ENCODE measurements at places on chromosomes 7 and 10.

DNA sequence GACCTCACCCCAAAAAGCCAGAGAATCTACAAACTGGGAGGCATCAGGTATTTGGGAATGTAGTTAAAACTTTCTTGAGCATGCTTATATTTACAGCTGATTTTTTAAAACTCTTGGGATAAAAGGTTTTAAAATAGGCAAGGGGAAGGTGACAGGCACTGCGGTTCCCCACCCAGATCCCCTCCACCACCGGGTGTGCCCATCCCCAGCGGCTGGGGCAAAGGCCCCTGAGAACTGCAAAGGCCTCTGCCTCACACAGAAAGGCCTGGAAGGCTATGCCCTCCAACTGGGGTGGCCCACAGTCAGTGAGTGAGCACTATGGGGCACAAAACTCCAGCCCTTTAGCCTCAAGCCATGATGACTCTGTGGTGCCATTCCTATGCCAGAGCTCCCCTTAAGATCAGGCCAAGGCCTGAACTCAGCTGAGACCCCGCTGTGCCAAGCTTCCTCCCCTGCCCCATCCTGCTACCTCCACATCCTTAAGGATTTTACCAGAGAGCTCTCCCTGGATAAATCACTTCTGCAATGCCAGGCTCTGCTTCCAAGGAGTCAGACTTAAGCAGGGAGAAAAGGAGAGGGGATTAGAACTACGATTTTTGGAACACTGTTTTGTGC is 299.1 kb downstream of the GRID1 start:
- no peak for DNase-seq

DNA sequence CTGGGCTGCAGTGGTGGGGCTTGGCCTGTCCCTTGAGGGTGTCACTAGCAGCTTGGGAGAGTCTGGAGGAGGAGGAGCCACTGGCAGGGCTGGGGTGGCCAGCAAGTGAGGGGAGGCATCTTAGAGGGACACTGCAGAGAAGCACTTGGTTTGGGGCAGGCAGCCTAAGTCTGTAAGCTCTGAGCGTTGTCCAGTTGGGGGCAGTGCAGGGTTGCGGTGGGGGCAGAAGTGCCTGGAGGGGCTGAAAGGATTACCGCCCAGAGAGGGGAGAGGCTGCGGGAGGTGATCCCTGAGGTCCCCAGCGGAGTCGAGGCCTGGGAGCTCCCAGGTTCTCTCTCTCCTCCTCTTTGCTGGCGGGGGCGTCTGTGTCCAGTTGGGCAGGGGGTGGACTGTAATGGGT is 7.4 kb downstream of the ADCYAP1R1 start:
- no peak for DNase-seq

DNA sequence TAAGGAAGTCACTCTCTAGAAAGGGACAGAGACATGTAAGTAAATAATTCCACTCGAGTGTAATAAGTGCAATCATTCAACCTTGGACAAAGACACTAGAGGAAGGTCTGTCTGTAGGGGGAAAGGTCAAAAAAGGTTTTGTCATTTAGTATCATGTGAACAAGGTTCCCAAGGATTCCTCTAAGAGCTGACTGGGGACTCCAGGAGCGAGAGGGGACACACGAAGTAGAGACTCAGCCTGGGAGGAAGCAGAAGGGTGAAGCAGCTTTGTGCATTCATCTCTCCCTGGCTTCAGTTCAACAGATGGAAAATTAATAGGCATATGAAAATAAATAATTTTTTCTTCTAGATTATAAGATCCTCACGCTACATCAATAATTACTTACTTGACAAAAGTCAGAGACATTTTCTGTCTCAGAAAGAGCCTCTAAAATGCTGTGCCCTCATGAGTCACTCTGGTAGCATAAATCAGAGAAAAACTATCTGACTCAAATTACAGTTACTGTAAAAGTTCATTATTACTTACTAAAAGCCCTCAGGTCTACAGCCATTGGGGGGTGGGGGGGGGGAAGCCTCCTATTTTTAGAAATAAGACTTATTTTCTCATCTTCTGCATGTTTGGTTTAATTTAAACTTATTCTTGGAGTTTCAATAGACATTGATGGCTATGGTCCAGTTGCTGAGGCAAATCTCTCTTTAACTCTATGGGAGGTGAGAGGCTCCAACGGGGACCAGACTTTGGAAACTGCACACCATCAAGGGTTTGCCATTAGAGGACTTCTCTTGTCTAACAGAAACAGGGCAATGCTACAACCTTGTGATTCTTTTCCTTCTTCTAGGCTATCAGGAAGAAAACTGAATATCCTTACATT is 275.1 kb upstream of the KLF14 start:
- no peak for DNase-seq

DNA sequence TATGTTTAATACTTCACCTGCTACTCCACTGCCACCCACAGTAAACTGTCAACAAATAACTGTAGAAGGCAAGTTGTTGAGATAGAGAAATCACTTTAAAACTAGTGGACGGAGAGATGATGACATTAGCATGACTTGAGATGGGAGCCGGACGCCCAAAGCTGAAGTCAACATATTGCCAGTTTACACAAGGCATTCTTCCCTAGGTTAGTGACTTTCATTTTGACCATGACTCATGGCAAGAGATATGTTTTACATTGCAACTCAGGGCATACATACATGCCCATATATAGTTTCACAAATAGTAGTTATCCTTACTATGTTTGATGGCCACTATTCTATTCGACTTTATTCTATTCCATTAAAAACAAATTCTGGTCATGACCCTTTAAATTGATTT is 296.6 kb downstream of the PLXNA4 start:
- DNase-seq = no peak

- no peak for DNase-seq
These were observed 232.4 kb downstream of the ADARB2 start for GRCh38 chr10:1504940-1505339.

DNA sequence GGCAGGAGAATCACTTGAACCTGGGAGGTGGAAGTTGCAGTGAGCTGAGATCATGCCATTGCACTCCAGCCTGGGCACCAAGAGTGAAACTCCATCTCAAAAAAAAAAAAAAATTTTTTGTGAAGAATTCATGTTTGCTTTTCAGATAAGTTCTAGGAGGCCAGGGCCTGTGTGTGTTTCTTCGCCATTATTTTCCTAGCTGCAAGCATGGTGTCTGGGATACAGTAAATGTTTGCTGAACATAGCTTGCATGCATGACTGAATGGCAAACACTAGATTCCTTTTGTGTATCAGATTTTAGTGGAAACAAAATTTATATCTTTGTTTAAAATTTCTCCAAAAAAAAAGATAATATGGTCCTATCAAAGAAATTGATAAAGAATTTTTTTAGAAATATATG is 9.7 kb upstream of the MACC1 start:
- DNase-seq = no peak

DNA sequence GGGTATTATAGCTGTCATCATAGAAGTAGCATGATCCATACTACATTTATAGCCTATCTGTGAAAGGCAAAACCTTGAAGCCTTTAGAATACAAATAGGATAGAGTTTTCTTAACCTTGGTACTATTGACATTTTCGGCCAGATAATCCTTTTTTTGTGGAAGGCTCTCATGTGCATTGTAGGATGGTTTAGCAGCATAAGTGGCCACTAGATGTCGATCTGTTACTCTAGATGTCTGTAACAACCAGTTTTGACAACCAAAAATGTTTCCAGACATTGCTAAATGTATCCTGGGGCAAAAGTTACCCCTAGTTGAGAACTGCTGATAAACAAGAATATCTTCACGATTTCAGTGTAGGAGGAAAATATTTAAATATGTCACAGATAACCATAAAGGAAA is 319.4 kb upstream of the GALNT17 start:
- DNase-seq = no peak

GRCh38 chr7:134060874-134061273 is 66.3 kb upstream of the LRGUK start:
- DNase-seq = no peak

- DNase-seq = no peak
These were observed 873.4 kb downstream of the KCNMA1 start for GRCh38 chr10:76764177-76764576.

DNA sequence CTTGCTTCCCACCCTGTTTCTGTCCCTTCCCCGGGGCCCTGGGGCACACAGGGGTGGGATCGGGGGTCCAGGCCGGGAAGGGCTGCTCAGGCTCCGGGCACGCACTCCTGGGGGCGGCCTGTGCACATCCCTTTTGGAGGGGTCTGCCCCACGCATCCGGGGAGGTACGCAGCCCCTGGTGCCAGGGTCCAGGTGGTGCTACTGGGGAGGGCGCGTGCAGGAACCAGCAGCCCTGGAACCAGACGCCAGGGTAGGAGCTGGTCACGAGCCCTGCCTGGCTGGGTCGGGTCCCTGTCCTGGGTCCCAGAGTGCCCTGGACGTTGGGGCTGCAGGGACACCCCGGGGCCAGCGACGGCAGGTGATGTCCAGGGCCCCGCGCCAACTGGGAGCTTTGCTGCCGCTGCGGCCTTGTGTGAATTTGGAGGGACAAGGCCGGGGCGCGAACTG is 53.4 kb downstream of the GLRX3 start:
- no peak for DNase-seq
